Anterior cingulate cortex (tissue), 58 donors: ENCODE measurements at places on chromosomes 3 and 15.

GRCh38 chr15:91050128-91050455 is 27.7 kb upstream of the VPS33B start:
- no peak for DNase-seq

DNA sequence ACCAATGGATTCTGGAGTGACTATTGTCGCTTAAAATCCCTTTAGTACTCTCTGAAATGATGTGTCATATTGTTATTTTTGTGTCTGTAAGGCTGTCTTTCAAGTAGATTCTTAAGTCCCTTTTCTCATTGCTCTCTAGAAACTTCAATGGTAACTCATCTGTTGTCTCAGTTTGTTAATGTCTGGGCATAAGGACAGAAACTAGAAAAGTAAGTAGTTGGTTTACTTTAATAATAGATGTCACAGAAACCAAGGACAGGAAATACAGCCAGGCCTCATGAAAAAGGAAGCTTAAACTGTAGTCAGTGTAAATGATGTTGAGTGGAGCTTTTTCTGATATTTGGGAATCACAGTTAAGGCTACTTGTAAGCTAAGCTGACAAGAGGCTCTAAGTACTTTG is 730.2 kb upstream of the DPPA4 start:
- no peak for DNase-seq

GRCh38 chr3:195075199-195075940 is 195.6 kb downstream of the XXYLT1 start:
- DNase-seq = no peak

- no peak for DNase-seq
Observed at GRCh38 chr15:91099616-91099994, 452 bp upstream of the SV2B start.

DNA sequence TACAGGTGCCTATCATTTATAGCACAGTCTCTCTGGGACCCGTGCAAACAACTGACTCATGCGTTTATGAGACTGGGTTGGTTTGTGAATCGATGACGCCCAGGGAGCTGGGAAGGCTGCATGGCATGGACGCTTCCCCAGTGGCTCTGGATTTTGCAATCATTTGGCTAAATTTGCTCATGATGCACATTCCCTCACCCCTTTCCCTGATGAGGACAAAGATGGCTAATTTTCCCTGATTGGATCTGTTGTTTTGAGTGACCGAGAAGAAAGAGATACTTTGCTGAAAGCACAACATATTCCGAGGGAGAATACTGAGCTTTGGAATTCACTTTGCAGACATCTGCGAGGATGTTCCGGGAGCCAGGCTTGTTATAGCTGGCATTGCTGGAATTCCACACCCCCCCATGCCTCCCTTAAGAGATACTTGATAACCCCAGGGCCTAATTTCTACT is 51.1 kb downstream of the CGNL1 start:
- no peak for DNase-seq

DNA sequence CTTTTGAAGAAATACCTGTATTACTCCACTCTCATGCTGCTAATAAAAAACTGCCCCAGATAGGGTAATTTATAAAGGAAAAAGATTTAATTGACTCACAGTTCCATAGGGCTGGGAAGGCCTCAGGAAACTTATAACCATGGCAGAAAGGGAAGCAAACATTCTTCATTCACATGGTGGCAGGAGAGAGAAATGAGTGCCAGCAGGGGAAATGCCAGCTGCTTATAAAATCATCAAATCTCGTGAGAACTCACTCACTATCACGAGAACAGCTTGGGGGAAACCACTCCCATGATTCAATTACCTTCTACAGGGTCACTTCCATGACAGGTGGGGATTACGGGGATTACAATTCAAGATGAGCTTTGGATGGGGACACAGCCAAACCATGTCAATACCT is 18.7 kb downstream of the MFSD1 start:
- no peak for DNase-seq
